ENCODE measurements at places on chromosomes 6 and 20.

GRCh38 chr6:43292341-43292740, 5.7 kb upstream of the SLC22A7 start:
- no peaks in the 10 kb centered on the region for H3K27me3 ChIP-seq
- H3K4me3 ChIP-seq, result no peak overlapping the region
- H3K4me1 ChIP-seq, result no peaks in the 10 kb centered on the region
- no peak for DNase-seq

GRCh38 chr20:32484225-32484957, 100.7 kb downstream of the NOL4L start:
- peak overlapping the region; percentile 90 for H3K4me3 ChIP-seq
- peak; percentile 64 for DNase-seq
- no peaks in the 10 kb centered on the region for H3K27me3 ChIP-seq
- H3K4me1 ChIP-seq, result peaks cover 31% of the 10 kb centered on the region
- H3K27ac ChIP-seq, result peak overlapping the region; percentile 73
- H3K36me3 ChIP-seq, result no peaks in the 10 kb centered on the region

- H3K27me3 ChIP-seq, result no peaks in the 10 kb centered on the region
- peaks cover 16% of the 10 kb centered on the region for H3K4me1 ChIP-seq
- DNase-seq, result peak; percentile 43
- no peaks in the 10 kb centered on the region for H3K36me3 ChIP-seq
- no peak overlapping the region for H3K4me3 ChIP-seq
- H3K27ac ChIP-seq, result peak overlapping the region; percentile 58
Measured at GRCh38 chr6:21200134-21200870, 393.2 kb upstream of the SOX4 start.

- H3K27ac ChIP-seq, result no peak overlapping the region
- peaks cover 8% of the 10 kb centered on the region for H3K4me1 ChIP-seq
- peak; percentile 83 for DNase-seq
- peaks cover 66% of the 10 kb centered on the region for H3K27me3 ChIP-seq
Measured at GRCh38 chr20:64038565-64039292, 2.7 kb downstream of the C20orf204 start.

DNA sequence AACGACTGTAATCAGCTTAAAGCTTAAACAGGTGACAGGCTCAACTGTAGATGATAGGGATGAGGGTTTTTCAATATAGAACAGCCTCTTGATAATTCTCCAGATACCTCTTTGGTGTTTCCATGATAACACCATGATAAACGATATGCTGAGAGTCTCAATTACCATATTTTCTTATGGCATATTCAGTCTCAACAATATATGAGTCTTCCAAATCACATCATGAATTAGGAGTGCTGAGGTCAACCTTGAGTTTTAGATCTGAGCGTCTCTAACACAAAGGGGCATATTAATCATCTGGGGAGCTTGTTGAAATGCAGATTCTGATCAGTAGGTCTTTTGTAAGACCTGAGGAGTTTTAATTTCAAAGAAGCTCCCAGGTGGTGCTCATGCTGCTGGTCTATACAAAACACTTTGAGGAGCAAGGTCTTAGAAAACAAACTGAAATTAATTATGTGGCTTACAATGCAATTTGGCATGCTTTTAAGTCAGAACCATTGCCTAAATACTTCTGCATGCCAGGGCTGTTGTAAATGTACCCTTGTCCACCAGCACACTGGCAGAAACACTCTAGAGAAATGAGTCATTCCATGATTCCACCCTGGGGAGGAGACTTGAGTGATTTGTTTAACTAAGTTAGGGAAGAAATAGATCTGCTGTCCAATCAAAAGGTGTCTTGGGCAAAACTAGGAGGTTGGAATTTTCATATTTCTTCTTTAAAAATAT, 49.6 kb downstream of the PTCHD4 start:
- H3K4me1 ChIP-seq, result no peaks in the 10 kb centered on the region
- H3K36me3 ChIP-seq, result no peaks in the 10 kb centered on the region
- no peaks in the 10 kb centered on the region for H3K27me3 ChIP-seq
- peak; percentile 40 for DNase-seq
- H3K4me3 ChIP-seq, result no peak overlapping the region

DNA sequence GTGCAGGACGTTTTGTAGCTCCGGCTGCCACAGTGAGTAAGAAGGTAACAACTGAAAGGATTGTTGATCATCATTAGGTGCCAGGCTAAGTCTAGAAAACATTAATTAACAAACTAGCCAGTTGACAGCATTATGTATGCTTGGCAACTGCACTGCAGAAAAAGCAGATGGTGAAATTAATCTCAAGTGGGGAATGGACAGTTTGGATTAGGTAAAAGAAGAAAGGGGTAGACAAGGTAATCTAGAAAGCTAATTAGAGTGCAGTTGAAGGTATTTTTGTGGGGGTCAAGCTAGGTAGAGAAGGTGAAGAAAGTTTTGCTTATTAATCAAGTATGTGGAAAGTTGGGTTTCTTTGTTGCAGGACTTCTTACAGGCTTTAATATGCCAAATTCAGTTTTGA, 69.7 kb upstream of the HINT3 start:
- H3K27ac ChIP-seq, result no peak overlapping the region
- peaks cover 6% of the 10 kb centered on the region for H3K36me3 ChIP-seq
- no peaks in the 10 kb centered on the region for H3K27me3 ChIP-seq

DNA sequence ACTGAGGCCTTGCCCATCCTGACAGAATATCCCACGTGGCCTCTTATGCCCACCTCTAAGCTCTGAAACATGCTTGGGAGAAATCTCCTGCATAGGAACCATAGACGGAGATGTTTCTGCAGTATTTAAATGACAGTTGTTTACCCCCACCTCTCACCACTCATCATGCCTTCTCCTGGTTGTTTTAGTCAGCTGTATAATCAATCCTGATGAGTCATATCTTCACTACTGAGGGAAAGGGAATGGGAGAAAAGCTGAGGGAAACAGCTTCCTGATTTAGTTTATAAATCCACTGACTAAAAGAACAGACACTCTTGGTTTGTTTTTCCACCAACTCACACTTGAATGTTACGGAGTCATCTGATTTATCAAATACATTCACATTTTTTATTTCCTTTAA, 113.2 kb upstream of the TENT5A start:
- no peaks in the 10 kb centered on the region for H3K27me3 ChIP-seq
- H3K36me3 ChIP-seq, result no peaks in the 10 kb centered on the region
- H3K4me3 ChIP-seq, result no peak overlapping the region
- H3K4me1 ChIP-seq, result peaks cover 24% of the 10 kb centered on the region

DNA sequence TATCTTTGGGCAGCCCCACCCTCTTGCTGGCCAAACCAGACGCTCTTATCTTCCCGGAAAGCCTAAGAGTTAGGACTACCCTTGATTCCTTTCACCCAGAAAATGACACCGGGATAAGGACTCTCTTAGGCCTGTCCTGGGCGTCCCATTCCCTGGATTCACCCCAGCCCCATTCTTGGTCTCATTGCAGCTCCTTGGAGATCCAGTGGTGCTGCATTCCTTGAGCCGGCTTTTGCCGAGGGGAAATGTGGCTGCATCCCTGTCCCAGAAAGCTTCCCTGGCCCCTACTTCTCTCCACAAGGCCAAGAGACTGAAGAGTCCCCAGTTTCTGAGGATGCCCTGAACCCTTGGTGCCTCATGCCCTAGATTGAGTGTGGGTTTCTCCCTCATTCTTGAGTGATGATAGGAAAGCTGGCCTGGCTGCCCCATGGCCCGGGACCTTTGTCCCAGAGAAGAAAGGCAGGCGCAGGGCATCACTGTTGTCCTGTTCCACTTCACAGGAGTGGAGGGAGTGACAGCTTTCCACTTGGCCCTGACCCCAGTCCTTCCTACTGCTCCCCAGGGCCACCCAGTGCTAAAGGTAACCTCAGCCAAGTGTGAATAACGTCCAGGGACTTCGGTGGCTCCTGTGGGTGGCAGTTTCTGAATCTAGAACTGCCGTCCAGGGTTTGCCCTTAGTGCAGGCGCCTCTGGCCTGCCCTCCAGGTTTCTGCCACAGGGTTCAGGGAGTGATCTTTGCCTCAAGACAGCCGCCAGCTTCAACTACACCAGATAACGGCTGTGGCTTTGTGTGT, 42.7 kb upstream of the MYL9 start:
- H3K36me3 ChIP-seq, result peaks cover 16% of the 10 kb centered on the region
- peak overlapping the region; percentile 83 for H3K27ac ChIP-seq
- H3K27me3 ChIP-seq, result no peaks in the 10 kb centered on the region
- DNase-seq, result no peak
- H3K4me3 ChIP-seq, result no peak overlapping the region
- peaks cover 18% of the 10 kb centered on the region for H3K4me1 ChIP-seq

DNA sequence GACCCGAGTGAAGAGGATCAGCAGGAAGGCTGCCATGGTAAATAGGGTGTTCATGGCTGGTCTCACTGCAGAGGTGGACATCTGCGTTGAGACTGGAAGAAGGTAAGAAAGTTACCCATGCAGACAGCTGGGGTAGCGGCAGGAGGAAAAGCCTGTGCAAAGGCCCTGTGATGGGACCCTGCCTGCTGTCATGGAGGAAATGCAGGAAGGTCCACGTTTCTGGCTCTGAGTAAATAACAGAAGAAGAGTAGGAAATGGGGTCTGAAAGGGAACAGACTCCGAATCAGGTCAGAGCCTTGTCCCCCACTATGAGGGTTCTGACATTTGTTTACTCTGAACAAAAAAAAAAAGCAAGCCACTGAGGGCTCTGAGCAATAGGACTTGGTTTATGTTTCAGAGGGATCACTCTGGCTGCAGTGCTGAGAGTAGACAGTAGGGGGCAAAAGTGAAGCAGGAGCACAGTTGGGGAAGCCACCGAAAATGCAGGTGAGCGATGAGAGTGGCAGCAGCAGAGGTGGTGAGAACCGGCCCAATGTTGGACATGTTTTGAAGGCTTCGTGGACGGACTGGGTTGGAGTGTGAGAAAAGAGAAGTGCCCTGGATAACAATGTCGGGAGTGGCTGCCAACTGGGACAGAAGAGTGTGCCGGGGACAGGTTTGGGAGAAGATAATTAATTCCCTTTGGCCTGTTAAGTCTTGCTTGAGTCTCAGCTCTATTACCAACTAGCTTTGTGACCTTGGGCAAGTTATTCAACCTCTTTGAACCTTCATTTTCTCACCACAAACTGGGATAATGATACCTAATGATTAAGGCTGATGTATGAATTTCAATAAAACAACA, 57.9 kb upstream of the MAP7 start:
- H3K27ac ChIP-seq, result no peak overlapping the region
- no peaks in the 10 kb centered on the region for H3K27me3 ChIP-seq
- H3K4me3 ChIP-seq, result no peak overlapping the region
- peak; percentile 67 for DNase-seq
- peaks cover 4% of the 10 kb centered on the region for H3K4me1 ChIP-seq
- H3K36me3 ChIP-seq, result no peaks in the 10 kb centered on the region

GRCh38 chr6:33144373-33144772, 47.9 kb downstream of the COL11A2 start:
- H3K4me3 ChIP-seq, result no peak overlapping the region
- no peaks in the 10 kb centered on the region for H3K27me3 ChIP-seq
- no peaks in the 10 kb centered on the region for H3K36me3 ChIP-seq
- H3K27ac ChIP-seq, result no peak overlapping the region
- no peaks in the 10 kb centered on the region for H3K4me1 ChIP-seq
- DNase-seq, result no peak

DNA sequence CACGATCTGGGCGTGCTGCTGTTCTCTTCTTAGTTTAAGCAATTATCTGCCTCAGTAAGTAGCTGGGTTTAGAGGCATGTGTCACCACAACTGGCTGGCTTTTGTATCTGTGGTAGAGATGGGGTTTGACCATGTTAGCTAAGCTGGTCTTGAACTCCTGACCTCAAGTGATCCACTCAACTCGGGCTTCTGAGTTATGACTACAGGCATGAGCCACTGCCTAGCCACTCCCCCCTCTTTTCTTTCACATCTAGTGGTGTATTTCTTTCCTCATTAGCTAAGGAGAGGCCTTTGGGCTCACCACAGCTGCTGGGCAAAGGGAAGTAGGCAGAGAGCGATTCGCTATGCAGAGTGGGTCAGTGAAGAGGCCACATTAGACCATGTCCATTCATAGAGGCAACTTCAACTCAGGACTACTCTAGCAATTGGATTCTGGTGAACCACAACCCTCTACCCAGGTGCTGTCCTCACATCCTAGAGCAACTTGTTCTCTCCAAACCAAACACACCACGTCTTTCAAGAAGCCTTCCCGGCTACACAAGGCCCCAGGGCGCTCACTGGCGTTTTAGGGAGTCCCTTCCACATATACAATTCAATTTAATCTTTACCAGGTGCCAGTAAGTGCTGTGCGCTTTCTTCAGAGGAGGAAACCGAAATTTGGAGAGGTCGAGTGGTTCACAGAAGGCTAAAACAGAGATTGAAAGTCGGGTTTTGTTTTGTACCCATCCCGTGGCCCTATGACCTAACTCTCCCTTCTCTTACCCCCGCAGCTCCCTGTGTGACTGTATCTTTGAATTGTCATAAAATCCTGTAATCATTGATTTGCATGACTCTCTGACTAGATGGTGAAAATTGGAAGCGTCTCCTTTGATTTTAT, 26.5 kb upstream of the GFOD1 start:
- no peak overlapping the region for H3K4me3 ChIP-seq
- DNase-seq, result no peak
- H3K36me3 ChIP-seq, result no peaks in the 10 kb centered on the region
- H3K27me3 ChIP-seq, result no peaks in the 10 kb centered on the region
- H3K27ac ChIP-seq, result no peak overlapping the region

Measured in cardiac muscle cell (in vitro differentiated cells and primary cell).